Non-pigmented ciliary epithelial cell (primary cell): ENCODE measurements at places on chromosomes 6 and 20.

DNA sequence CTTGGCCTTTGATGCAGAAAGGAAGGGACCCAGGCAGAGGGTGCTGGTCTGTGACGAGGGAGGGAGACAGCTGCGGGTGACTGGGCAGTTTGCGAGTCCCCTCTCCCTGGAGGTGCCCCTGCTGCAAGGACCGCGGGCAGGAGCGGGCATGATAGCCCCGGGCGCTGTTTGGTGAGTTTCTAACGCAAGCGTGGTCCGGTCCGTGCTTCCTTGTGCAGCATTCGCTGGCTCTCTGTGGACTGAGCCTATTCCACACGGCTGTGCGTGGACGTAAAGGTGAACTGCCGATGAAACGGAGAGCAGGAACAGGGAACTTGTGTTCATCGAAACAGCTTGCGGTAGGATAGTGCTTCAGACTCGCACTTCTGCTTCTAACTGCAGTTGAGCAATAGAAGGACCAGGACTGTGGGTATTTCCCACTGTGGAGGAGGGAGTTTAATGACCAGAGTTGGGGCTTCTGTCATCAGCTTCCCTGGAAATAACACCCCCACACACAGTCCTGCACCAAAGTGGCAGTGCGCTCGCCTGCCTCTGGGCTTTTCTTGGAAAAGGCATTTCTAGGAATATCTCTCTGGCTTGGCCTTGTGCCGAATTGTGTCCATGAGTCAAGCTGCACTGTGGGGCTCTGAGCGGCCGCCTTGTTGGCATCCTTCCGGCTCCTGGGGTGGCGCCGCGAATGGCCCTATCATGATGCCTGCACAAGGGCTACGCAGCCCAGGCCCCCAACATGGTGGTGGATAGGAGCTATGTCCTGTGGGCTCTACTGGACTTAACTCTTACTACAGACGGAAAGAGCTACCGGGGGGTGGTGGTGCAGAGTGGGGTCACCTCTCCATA, 48.9 kb downstream of the DUSP22 start:
- DNase-seq, result no peak

- DNase-seq, result no peak
These were observed 8.5 kb downstream of the RMND1 start for GRCh38 chr6:151443454-151443853.

DNA sequence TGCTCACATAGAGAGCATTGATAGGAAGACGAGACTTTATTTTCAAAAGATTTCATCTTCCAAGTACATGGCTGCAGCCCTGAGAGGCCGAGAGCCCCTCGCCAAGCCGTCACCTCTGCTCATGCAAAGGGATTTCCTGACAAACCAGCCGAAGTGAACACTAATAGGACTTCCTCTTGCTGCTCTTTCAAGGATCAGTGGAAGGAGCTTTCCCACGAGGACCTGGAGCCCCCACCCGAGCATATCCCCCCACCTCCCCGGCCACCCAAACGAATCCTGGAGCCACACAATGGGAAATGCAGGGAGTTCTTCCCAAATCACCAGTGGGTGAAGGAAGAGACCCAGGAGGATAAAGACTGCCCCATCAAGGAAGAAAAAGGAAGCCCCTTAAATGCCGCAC, 69.3 kb downstream of the PTPN1 start:
- no peak for DNase-seq

DNA sequence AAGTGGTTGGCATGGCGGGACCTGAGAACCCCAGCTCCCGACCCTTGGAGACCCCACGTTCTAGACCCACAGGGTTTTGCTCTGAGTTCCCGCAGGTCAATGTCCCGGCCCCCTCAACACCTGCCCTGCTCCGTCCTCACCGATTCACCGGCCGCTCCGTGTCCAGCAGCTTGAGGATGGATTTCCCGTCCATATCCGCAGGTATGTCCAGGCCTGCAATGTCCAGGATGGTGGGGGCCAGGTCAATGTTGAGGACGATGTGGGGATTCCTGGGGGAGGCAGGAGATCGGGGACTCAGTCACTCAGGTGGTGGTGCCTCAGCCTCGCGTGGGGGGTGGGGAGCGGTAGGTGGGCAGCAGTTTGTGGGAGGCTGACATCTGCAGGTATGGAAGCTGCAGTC, 106.7 kb downstream of the SULF2 start:
- no peak for DNase-seq

DNA sequence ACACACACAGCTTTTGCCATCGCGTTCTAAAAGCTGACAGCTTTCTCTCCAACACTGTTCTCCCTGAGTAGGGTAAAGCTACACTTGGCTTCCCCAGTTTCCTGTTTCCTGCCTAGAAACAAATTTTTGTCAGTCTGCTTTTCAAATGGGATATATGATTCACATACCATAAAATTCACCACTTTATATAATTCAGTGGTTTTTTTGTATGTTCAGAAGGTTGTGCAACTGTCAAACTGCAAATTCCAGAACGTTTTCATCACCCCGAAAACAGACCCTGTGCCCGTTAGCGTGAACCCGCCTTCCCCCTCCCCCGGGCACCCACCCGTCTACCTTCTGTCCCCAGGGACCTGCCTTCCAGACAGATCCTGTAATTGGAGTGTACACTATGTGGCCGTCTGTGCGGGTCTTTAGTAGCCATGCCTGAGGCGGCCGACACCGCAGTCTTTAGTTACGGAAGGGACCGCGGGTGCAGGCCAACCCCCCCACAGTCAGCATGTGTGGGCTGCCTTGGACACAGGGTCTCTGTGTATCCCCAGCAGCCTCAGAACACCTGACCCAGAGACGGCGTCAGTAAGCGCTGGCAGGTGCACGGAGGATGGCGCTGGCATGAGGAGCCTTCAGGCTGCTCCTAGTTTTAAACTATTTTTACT, 16.6 kb downstream of the HRH3 start:
- no peak for DNase-seq

- no peak for DNase-seq
These were observed 24.5 kb upstream of the POPDC3 start for GRCh38 chr6:105204331-105204730.
